Progenitor cell of endocrine pancreas (in vitro differentiated cells): ENCODE measurements at places on chromosomes 12 and 14. TPM values are rescaled to one million over a fixed set of nuclear protein-coding genes. Genes with fewer than 3 reads are reported as not detected.

ANO2 gene
- 2.8 and 3.5 TPM in 2 replicates for total RNA-seq

DNA sequence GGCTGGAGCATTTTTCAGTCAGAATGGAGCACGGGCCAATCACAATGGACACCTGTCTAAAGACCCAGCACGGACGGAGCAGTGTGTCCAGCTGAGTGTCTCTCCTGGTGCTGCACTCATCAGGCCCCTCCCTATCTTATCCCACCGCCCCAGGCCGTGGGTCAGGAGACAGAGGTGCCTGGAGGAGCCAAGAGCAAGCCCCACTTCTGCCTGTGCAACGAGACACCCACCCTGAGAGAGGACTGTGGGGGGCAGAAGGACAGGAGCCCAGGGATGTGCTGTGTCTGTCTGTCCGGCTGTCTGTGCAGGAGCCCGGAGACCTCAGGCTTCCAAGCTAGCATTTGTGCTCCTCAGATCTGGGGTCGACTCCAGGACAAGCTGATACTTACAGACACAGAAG lies 69.6 kb upstream of the SFSWAP start:
- H3K4me1 ChIP-seq, result no peaks in the 10 kb centered on the region
- H3K27me3 ChIP-seq, result peaks cover 14% of the 10 kb centered on the region
- H3K27ac ChIP-seq, result no peak overlapping the region
- DNase-seq, result no peak

DNA sequence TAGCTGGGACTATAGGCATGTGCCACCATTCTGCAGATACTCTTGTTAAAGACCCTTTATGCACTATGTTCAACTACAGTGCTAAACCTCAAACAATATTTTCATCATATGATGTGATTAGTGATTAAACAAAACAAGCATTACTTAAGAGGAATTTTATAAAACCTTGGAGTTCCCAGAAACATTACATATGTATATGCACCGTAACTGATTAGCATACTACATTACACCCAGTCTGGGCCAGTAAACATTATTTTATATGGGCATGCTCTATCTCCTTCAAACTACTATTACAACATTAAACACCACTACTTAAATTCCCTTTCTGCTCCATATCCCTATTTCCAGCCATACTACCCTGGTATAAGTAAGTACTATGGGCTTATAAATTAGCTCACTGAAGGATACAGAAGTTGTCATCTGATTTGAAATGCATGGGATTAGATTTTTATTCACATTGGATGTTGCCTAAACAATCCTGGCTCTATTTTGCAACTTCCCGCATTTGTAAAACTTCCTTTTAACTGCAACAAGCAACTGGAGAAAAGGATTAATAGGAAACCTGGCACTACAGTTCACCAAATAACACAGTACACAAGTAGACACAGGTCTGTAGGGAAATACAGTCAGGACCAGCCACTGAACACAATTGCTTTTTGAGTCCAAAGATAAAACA lies 205.8 kb downstream of the MED13L start:
- no peak overlapping the region for H3K4me3 ChIP-seq
- H3K4me1 ChIP-seq, result peaks cover 11% of the 10 kb centered on the region
- DNase-seq, result no peak
- no peaks in the 10 kb centered on the region for H3K36me3 ChIP-seq
- H3K27ac ChIP-seq, result no peak overlapping the region

DNA sequence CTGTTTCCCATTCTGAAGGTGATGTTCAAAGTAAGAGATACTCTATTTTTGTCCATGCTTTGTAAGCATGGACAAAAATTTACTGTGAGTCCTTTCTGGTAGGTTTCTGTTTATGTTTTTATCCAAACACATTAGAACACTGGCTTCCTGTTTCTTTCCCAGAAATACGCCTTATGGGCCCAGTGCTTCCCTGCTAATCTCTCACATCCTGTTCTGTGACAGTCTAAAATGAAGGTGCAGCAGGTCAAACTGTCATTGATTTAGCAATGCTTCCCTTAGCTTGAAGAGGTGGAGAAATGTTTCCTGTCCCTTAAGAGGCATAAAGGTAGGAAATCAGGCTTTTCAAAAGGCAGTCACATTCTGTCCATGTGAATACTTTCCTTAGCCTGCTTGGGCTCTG lies 305.6 kb downstream of the RPS29 start:
- H3K36me3 ChIP-seq, result no peaks in the 10 kb centered on the region
- no peak overlapping the region for H3K27ac ChIP-seq

DHRS4 gene
- total RNA-seq, result 17.1 and 19.6 TPM in 2 replicates

GRCh38 chr12:62519043-62519442 lies 52.4 kb downstream of the MON2 start:
- peaks cover 35% of the 10 kb centered on the region for H3K36me3 ChIP-seq
- peaks cover 22% of the 10 kb centered on the region for H3K4me1 ChIP-seq
- no peaks in the 10 kb centered on the region for H3K27me3 ChIP-seq
- DNase-seq, result no peak

- peaks cover 40% of the 10 kb centered on the region for H3K4me1 ChIP-seq
- no peak overlapping the region for H3K4me3 ChIP-seq
- DNase-seq, result no peak
- H3K27ac ChIP-seq, result no peak overlapping the region
- peaks cover 5% of the 10 kb centered on the region for H3K27me3 ChIP-seq
These were observed 1493.6 kb downstream of the AACS start for GRCh38 chr12:126558810-126559209.

CAPZA3 gene
- 0.29 and 0.36 TPM in 2 replicates for total RNA-seq

DNA sequence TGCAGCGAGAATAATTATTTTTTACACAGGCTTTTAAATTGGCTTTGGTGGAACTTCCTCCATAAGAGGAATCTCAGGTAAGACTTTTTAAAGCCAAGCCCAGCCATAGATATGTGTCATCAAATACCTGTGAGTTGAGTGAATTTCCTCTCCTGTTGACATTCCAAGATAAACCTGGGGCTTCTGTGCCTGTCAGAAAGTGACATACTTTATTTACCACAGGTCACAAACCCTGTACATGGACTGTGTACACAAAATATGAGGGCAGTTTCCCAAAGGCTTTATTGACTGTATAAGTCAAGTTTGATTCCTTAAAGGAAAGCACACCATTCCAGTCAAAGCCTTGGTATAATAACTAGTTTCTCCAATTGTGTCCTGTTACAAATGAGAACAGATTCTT lies 25.9 kb upstream of the SRSF5 start:
- H3K36me3 ChIP-seq, result peaks cover 2% of the 10 kb centered on the region
- no peak overlapping the region for H3K27ac ChIP-seq
- H3K27me3 ChIP-seq, result no peaks in the 10 kb centered on the region
- peaks cover 6% of the 10 kb centered on the region for H3K4me1 ChIP-seq
- H3K4me3 ChIP-seq, result no peak overlapping the region

ERP27 gene
- total RNA-seq, result 22.8 and 23.1 TPM in 2 replicates

- H3K27me3 ChIP-seq, result peaks cover 3% of the 10 kb centered on the region
- DNase-seq, result no peak
- no peak overlapping the region for H3K27ac ChIP-seq
- no peaks in the 10 kb centered on the region for H3K36me3 ChIP-seq
- no peak overlapping the region for H3K4me3 ChIP-seq
These were observed 539.8 kb downstream of the NRXN3 start for GRCh38 chr14:78709795-78710557.

DNA sequence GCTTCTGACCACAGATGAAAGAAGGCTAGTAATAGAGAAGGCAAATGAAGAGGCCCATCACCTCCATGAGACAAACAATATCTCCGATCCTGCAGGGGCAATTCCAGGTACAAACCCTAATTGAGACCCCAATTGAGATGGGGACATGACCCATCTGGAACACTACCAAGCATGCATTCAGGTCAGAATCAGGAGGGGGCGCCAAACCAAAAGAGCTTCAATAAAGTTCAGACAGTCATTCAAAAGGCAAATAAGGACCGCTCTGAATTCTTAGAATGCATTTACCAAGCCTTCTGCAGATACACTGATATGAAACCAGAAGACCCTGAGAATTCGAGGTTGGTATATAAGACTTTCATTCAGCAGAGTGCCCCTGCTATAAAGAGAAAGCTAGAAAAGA lies 10.2 kb upstream of the EDDM3B start:
- H3K4me1 ChIP-seq, result no peaks in the 10 kb centered on the region
- no peaks in the 10 kb centered on the region for H3K36me3 ChIP-seq
- no peaks in the 10 kb centered on the region for H3K27me3 ChIP-seq
- DNase-seq, result no peak
- no peak overlapping the region for H3K27ac ChIP-seq
- H3K4me3 ChIP-seq, result no peak overlapping the region

DNA sequence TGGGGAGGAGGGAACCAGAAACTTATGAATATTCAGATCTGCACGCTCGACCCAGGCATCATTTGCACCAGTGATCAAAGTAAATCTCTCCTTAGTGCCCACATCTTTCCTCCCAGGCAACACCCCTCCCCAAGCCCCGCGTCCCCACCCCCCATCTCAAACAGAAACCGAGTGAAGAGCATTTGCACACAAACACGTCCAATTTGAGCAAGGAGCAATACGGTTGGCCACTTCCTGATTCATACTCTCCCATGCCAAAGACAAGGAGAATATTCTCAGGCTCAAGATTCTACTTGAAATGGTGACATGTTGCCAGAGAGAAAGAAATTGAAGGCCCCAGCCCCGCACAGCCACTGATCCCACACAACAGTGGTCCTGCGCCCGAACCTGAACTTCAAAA lies 7.1 kb downstream of the FOXN3 start:
- H3K4me1 ChIP-seq, result peaks cover 1% of the 10 kb centered on the region
- no peak overlapping the region for H3K4me3 ChIP-seq
- no peak overlapping the region for H3K27ac ChIP-seq

- H3K4me1 ChIP-seq, result peaks cover 28% of the 10 kb centered on the region
- H3K27ac ChIP-seq, result no peak overlapping the region
- DNase-seq, result no peak
- no peaks in the 10 kb centered on the region for H3K27me3 ChIP-seq
These were observed 1.9 kb downstream of the TMTC3 start for GRCh38 chr12:88144037-88144436.

DNA sequence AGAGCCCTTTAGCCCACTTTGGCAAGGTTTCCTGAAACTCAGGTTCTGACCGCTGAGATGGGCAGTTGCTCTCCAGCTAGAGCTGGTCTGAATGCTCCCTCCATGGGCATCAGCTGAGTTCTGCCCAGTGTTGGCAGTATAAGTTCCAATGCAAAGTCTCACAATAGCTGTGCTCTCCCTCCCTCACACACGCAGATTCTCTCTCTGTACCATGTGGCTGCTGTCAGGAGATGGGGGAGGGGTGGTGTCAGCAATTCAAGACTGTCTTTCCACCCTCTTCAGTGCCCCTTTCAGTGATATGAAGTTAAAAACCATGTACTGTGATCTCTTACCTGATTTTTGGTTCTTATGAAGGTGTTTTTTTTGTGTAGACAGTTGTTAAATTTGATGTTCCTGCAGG lies 164.3 kb upstream of the PLEKHA5 start:
- DNase-seq, result no peak
- H3K4me3 ChIP-seq, result no peak overlapping the region
- H3K27me3 ChIP-seq, result no peaks in the 10 kb centered on the region
- peaks cover 29% of the 10 kb centered on the region for H3K4me1 ChIP-seq
- H3K36me3 ChIP-seq, result no peaks in the 10 kb centered on the region

SLC25A47 gene
- not detected in 2 replicates for total RNA-seq

PTGER2 gene
- 1.00 and 1.1 TPM in 2 replicates for total RNA-seq

DNA sequence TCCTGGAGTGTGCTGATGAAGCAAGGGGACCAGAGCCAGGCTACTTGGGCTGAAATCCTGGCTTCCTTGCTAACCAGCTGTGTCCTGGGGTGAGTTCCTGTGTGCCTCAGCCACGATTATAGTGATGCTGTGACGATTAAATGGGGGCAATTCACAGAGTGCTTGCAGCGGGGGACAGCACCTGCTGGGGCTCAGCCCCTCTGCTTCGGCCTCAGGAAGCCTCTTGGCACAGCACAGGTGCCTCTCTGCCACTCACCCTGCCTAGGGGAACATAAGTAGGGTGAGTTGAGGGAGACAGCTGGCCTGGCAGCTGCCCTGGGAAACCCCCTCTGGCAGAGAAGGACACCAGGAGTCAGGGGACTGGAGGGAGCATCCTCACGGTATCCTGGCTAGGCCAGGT lies 9.4 kb downstream of the KRT80 start:
- H3K36me3 ChIP-seq, result no peaks in the 10 kb centered on the region
- no peak overlapping the region for H3K4me3 ChIP-seq
- peaks cover 44% of the 10 kb centered on the region for H3K27me3 ChIP-seq
- no peak overlapping the region for H3K27ac ChIP-seq
- peaks cover 4% of the 10 kb centered on the region for H3K4me1 ChIP-seq
- no peak for DNase-seq

DNA sequence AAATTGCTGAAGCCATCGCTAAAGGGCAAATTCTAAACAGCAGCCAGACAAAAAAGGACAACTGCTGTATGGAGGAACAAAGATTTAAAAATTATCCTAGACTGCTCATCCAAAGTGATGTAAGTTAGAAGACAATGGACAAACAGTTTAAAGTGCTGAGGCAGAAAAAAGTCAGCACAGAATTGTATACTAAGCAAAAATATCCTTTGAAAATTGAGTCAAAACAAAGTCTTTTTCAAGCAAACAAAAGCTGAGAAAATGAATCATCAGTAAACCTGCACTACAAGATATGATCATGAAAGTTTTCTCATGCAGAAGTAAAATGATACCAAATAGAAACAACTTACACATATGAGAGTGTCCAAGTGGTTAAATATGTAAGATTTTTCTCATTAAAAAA lies 43.6 kb downstream of the EML5 start:
- H3K27me3 ChIP-seq, result no peaks in the 10 kb centered on the region
- H3K27ac ChIP-seq, result no peak overlapping the region
- no peak overlapping the region for H3K4me3 ChIP-seq
- DNase-seq, result no peak

DNA sequence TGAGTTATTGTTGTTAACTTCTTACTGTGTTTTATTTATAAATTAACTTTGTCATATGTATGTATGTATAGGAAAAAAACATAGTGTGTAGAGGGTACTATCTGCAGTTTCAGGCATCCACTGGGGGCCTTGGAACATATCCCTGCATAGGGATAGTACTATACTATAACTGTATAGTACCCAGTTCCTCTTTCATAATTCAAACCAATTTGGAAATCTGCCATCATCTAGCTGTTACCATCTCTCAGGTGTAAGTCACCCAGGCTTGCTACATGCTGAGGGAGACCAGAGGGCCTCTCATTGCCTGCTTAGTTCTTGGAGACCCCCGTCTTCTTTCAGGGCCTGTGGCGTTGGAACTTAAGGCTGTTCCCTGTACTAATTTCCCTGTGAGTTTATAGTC lies 12.9 kb upstream of the DCD start:
- no peak overlapping the region for H3K4me3 ChIP-seq
- peaks cover 14% of the 10 kb centered on the region for H3K4me1 ChIP-seq
- H3K27me3 ChIP-seq, result peaks cover 26% of the 10 kb centered on the region
- DNase-seq, result no peak
